ENCODE measurements at places on chromosomes 5 and 9. TPM values are rescaled to one million over a fixed set of nuclear protein-coding genes. Genes with fewer than 3 reads are reported as not detected.

GRCh38 chr5:135240283-135240633 is 158.8 kb downstream of the MACROH2A1 start:
- no peaks in the 10 kb centered on the region for H3K36me3 ChIP-seq
- peaks cover 4% of the 10 kb centered on the region for H3K27me3 ChIP-seq
- H3K4me3 ChIP-seq = no peak overlapping the region
- no peak overlapping the region for H3K27ac ChIP-seq

DNA sequence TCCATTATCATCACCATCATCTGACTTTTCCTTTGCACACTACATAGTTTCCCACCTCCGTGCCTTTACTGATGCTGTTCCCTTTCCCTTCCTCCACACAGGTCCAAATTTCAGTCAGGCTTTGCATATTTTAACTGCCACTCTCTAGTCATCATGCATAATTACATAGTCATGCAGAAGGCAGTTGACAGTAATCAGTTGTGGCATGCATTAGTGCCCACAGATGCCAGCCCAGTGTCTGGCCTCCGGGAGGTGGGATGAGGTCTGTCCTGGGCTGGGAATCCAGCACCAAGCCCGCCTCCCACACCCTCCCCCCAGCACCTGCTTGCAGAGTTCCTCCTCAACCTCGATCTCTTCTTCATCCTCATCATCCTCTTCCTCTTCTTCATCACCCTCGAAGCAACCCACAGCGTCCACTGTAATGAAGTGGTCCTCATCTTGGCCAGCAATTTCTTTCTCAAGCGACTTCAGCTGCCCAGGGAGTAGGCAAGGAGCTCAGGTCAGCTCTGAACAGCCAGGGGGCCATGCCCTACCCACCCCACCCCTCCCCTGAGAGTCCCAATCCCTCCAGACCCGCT is 8.8 kb downstream of the BBLN start:
- H3K36me3 ChIP-seq = peaks cover 38% of the 10 kb centered on the region
- DNase-seq = no peak
- H3K4me1 ChIP-seq = no peaks in the 10 kb centered on the region
- H3K27me3 ChIP-seq = no peaks in the 10 kb centered on the region
- H3K4me3 ChIP-seq = no peak overlapping the region

DNA sequence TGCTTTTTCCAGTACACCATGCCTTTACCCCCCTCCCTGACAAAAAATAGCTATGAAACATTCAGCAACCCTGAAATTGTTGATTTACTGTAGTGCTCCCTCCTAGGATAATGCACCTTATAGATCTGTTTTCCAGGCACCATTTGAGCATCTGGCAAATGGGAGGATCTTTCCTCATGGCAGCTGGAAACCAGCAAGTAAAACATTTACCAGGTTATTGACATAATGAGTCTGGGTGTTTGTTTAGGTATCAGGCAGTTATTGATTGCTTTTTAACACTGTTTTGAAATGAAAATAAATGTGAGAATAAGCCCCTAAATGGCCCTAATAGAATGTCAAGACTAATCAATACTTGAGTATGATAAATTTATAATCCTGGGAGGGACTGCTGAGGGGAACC is 57.3 kb upstream of the KLF4 start:
- no peak overlapping the region for H3K27ac ChIP-seq
- no peaks in the 10 kb centered on the region for H3K4me1 ChIP-seq
- H3K36me3 ChIP-seq = no peaks in the 10 kb centered on the region
- H3K4me3 ChIP-seq = no peak overlapping the region

DNA sequence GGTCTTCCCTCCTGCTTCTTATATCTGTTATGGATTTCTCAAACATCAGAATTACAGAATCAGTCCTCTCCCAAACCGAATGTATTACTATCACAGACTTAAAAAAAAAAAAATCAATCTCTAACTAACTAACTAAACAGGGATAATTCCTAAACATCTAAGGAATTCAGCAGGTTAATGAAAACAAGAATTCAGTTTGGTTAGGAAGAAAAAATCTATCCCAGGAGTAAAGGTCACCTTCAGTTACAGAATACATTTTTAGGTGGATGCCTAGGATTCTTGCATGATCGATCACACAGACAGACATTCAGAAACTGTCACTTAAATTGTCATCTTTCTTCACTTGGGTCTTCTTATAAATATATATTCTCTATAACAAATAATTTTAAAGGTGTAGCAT is 11.5 kb downstream of the PTAR1 start:
- peaks cover 18% of the 10 kb centered on the region for H3K4me1 ChIP-seq
- H3K4me3 ChIP-seq = no peak overlapping the region
- peaks cover 56% of the 10 kb centered on the region for H3K36me3 ChIP-seq
- no peak for DNase-seq

DNA sequence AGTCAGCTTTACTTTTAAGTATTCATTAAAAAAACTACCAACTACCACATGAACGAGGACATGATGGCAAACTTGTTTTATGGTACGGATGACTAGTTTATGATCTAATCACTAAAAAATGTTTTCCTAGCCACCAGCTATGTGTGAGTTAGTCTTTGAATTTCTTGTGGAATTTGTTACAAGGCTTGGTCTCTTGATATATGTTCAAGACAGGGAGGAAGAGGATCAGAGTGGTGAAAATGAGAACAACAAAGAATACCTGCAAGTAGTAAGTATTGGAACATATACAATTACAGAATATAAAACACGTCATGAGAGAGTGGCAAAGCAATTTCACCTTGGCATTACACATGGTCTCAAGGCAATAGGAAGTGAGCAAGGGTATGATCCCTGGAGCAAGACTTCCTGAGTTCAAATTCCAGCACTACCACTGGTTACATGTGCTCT is 548.6 kb upstream of the TLE4 start:
- peaks cover 3% of the 10 kb centered on the region for H3K27me3 ChIP-seq
- H3K4me3 ChIP-seq = no peak overlapping the region
- no peak overlapping the region for H3K27ac ChIP-seq
- H3K36me3 ChIP-seq = no peaks in the 10 kb centered on the region

DNA sequence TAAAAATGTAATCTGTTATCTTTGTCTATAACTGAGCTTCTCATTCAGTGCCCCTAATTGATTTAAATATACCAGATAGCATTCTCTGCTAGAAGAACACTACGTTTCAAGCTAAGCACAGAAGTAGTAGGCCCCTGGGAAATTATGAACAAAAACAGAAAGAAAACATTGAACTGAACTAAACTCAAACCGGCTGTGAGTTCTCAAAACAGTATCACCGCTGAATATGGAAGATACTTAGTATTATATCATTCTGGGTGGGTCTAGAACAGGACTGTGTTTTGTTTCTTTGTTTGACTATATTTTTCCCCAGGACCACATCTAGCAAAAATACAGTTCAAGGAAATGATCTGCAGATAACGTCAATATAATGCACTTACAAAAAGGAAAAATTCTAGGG is 95.1 kb upstream of the HMHB1 start:
- no peaks in the 10 kb centered on the region for H3K4me1 ChIP-seq

GRCh38 chr5:54221135-54221534 is 89.2 kb downstream of the ARL15 start:
- H3K27ac ChIP-seq = no peak overlapping the region
- no peak for DNase-seq
- H3K4me3 ChIP-seq = no peak overlapping the region
- H3K4me1 ChIP-seq = no peaks in the 10 kb centered on the region
- H3K27me3 ChIP-seq = no peaks in the 10 kb centered on the region

DNA sequence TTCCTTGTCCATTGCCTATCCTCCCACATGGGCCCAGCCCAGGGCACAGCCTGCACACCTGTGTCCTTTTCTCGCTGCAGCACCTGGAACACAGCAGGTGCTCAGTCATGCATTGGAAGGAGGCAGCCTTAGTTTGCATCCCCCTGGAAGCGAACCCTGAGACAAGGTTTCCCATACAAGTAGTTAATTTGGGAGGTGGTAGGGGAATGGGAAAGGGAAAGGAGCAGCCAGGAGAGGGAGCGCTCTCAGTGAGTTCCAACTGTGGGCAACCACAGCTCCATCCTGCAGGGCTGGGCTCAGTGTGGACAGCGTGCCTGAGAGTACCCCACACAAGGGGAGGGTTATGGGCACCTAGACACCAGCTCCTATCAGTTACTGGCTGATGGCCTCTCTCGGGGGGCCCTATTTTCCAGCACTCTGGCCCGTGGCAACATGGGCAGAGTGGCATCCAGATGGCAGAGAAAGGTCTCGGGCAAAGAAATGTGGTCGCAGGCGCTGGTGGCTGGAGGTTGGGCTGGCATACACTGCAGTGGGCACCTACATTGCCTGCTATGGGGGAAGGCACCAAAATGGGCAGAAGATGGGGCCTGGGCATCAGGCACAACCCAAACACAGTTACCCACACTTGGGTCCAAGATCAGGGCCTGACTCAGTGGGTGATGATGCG is 50.1 kb downstream of the TSPAN17 start:
- H3K4me3 ChIP-seq = no peak overlapping the region
- no peaks in the 10 kb centered on the region for H3K36me3 ChIP-seq
- peaks cover 60% of the 10 kb centered on the region for H3K27me3 ChIP-seq

DNA sequence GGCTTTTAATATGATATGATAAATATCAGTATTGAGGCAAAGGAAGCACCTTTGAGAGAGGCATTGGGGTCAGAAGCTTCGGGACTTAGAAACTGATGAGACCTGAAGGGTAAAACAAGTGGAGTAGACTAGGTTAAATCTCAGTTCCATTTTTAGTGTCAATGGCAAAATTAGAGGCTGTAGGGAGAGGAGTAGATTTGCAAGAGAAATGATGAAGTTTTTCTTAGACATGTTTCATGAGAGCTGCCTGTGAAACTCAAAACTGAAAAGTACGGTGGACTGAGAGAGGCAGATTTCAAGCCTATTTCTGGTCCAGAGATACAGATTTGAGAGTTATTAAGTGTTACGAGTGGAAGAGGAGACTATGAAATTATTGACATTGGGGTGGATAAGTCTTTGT is 278.5 kb downstream of the TAF11L14 start:
- no peaks in the 10 kb centered on the region for H3K4me1 ChIP-seq
- H3K27ac ChIP-seq = no peak overlapping the region
- H3K27me3 ChIP-seq = no peaks in the 10 kb centered on the region
- DNase-seq = no peak
- H3K4me3 ChIP-seq = no peak overlapping the region
- no peaks in the 10 kb centered on the region for H3K36me3 ChIP-seq

DNA sequence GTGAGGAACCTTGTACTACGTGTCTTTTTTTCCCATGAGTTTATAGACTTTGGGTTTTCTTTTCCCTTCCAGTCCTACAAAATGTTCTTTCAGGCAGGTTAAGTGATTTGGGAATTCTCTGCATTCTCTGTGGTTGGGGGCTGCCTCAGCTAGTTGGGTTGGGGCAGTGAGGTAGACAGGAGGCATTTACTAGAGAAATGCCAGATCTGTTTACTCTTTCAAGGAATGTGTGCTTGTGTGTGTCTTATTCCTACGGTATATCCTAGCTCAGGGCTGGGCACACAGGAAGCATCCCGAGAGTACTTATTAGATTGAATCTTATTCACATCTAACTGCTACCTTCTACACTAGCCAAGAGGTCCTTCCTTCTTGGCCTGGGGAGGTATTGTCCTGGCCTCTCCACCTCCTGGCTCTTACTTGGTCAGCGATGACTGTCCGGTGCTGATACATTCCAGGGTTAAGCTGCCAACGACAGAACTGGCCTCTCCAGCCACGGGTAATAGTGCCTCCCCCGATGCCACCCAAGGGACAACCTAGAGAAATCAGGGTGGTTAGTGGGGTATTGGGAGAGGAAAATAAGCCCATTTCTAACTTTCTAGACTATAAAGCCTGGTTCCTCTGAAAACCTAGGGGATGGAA is 5.0 kb downstream of the GBA2 start:
- H3K27ac ChIP-seq = no peak overlapping the region
- H3K36me3 ChIP-seq = peaks cover 46% of the 10 kb centered on the region
- DNase-seq = no peak
- peaks cover 47% of the 10 kb centered on the region for H3K4me1 ChIP-seq

DNA sequence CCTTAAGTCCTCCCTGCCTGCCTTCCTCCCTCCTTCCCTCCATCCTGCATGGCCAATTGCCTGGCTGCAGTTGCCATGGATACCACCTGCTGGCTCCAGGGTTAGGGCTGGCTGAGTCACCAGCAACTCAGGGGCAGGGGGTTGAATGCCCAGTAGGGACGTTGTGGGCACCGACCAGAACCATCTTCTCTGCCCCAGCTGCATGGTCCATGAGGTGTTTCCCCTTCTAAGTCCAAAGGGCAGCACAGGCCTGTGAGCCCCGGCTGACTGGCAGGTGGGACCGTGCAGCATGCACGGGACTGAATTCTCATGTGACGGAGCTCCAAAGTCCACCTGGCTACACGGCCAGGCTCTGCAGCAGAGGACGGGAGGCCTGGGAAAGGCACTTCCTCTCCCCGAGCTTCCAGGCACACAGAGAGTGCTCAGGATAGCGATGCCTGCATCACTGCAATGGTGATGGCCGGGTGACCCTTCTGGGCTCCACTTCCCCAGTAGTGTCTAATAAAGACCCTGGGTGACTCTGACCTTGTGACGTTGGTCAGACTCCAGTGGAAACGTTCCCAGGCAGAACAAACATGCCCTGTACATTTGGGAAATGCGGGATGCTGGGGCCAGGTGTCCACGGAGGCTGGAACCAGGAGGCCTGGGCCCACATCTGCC is 5.7 kb downstream of the ASS1 start:
- H3K4me3 ChIP-seq = no peak overlapping the region
- H3K27ac ChIP-seq = no peak overlapping the region
- DNase-seq = no peak

DNA sequence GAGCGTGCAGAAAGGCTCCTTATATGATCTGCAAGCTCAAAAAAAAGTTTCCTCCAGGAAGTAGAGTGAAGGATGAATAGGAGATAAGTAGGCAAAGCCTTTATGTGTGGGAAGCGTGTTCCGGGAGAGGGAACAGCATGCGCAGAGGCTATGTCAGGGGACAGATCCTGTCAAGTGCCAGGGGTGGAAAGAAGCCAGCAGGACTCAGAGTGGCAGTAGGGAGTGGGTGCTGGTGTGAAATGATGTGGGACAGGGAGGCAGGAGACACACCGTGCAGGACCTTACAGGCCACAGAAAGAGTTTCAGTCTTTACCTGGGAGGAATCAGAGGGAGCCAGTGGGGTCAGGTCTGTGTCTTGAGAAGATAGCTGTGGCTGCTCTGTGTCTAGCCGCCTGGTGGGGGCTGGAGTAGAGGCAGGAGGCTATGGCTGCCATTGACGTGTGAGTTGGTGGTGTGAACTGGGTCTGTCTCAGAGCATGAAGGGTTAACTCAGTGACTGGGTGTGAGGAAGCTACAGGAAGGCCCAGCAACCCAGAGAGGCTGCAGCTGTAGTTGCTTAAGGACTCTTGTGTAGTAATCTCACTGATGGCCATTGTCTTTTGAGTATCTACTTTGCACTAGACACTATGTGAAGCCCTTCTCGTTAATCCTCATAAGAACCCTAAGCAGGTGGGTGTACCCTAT is 71.3 kb downstream of the PPARGC1B start:
- no peaks in the 10 kb centered on the region for H3K4me1 ChIP-seq
- H3K4me3 ChIP-seq = no peak overlapping the region
- DNase-seq = no peak
- no peaks in the 10 kb centered on the region for H3K27me3 ChIP-seq

- no peaks in the 10 kb centered on the region for H3K4me1 ChIP-seq
- no peaks in the 10 kb centered on the region for H3K36me3 ChIP-seq
- H3K27ac ChIP-seq = no peak overlapping the region
- no peak overlapping the region for H3K4me3 ChIP-seq
- no peak for DNase-seq
- H3K27me3 ChIP-seq = no peaks in the 10 kb centered on the region
Measured at GRCh38 chr5:166722939-166723338, 1568.5 kb upstream of the WWC1 start.

PCDHB12 gene
- not detected for total RNA-seq

PCDHA9 gene
- total RNA-seq = not detected

ELAVL2 gene
- total RNA-seq = not detected
